Right renal pelvis (tissue), 4 donors: ENCODE measurements at places on chromosomes 4 and X. TPM values are rescaled to one million over a fixed set of nuclear protein-coding genes. Genes with fewer than 3 reads are reported as not detected.

CXCL1 gene
- polyA plus RNA-seq, result 0.91 TPM

CEP44 gene
- polyA plus RNA-seq, result 26.0 TPM

SPANXC gene
- polyA plus RNA-seq, result not detected

CTAG2 gene
- polyA plus RNA-seq, result not detected

DNA sequence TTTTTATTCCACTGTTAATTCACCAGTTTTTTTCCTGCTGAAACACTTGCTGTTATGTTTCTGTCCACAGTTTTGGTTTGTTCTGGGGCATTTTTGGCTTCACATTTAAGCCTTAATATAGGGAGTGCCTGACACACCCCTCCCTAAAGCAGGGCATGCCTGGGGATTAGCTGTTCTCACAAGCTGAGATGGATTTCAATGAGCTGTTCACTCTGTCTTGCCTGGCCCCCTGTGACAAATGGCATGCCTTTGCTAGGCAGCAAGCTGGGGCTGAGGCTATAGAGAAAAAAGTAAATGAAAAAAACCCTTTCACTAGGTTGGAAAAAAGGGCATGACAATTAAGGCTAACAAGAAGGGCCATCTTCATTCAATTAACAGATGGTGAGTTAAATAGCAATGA lies 22.4 kb downstream of the LPAR4 start:
- DNase-seq, result no peak

GRCh38 chr4:52203351-52203750 lies 152.2 kb downstream of the SPATA18 start:
- DNase-seq, result no peak

- peak; percentile 40 for DNase-seq
Measured at GRCh38 chr4:148152868-148153625, 289.2 kb downstream of the NR3C2 start.

DNA sequence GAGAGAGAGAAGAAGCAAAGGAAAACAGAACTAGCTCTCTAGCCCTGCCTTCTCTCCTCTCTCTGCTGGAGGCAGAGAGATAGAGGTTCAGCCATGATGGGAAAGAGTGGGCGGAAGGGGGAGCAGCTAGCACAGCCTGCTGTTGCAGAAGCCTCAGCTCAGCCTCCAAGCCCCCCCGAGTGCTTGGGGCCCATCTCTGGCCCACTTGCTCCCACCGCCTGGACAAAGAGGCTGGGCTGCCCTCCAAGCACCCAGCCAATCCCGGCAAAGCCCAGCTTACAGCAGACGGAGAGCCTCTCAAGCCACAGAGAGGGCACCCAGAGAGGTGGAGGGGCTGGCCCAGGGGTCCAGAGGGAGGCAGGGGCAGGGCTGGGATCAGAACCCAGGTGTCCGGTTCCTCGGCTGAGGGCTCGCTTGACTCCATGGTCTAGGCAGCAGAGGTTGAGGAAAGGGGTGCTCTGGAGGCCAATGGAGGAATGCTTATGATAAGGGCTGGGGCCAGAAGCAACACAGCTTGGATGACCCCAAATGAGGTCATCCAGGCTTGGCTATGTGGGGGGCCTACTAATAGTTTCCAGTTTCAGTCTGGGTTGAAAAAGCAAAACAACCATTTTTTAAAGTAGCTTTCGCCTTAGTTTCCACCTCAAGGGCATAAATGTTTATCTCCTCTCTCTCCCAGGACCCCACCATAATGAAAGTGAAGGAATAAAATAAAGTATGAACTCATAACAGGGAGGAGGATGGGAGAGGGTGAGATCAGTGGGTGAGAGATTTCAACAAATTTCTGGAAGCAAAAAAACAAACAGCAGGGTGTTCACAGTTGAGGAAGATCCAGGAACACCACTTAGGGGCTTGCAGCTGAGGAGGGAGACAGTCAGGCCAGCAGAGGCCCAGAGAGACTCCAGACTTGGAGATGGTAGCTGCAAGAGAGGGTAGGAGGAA lies 24.9 kb upstream of the IQSEC2 start:
- no peak for DNase-seq

DNA sequence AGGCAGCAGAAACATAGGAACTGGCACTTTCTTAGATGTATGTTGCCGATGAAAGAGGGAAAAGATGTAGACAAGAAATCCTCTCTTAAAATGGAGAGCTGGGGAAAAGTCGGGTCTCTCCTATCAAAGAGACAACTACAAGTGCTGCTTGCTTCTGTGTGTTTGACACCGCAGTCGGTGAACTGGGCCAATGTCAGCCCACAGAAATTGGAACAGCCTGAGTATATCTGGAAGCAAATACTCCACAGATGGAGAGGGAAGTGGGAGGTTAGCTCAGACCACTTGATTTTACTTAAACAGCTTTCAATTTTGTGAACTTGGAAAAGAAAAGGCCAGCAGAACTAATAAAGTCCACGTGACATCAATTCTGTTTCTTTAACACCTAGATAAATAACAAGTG lies 230.9 kb upstream of the FAT1 start:
- DNase-seq, result no peak

- DNase-seq, result no peak
Measured at GRCh38 chrX:4670606-4671005, 957.2 kb upstream of the PRKX start.

DNA sequence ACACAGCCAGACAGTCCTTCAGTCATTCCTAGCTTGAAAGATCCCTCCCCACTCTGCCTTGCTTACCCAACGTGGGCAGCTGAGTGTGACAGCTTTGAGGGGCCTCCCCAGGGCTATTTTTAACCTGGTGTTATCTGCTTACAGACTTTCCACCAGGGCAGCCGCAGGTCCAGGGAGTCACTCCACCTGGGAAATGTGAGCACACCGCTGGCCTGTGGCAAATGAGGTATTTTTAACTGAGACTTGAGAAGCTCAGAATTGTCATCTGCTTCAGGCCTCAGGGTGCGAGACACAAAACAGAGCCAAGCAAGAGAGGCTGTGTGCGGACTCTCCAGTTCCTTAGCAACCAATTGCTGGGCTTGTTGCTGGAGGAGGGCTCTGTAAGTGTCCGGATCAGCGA lies 13.0 kb downstream of the CORIN start:
- DNase-seq, result peak; percentile 62

DNA sequence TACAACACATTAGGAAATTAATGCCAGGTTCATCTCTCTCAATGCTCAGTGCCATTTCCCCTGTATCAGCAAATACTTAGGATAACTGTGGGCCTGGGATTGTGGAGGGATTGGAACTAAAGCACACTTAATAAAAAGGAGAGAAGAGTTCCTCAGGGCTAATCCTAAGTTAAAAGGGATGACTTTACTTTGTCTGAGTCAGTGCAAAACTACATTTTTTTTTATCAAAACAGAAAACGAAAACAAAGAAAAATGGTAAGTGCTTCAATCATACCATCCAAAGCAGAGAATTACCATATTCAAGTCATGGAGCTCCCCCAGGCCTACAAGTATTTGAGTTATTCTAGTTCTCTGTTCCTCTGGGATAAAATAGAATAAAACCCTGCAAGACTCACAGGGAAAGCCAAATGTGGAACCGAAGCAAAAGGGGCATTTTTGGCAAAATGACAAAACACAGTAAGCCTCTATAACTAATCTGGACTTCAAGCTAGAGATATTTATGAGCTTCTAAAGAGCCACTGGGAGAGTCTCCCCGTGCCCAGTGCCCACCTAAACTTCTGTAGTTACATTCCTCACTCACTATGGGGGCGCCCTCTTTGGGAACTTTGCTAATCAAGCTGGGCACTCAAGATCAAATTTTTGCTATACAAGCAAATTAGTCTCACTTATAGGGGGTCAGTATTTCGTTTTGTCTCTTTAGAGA lies 53.4 kb downstream of the PALLD start:
- DNase-seq, result no peak

DNA sequence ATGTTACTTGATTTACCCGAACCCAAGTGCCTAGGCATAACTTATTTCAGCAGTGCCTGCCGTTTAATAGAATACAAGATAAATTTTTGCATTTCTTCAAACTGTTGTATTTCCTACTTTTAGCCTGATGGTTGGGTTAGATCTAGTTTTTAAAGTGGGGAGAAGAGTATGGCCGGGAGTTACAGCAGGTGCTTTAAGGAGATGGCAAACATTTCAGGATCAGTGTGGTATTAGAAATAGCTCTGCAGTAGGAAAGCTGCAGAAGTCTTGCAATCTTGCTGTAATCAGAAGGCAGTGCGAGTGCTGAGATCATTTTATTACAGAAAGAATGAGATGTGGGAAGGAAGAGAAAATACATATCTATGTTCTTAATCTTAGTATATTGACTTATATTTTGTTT lies 977.8 kb upstream of the TENM3 start:
- DNase-seq, result no peak

DNA sequence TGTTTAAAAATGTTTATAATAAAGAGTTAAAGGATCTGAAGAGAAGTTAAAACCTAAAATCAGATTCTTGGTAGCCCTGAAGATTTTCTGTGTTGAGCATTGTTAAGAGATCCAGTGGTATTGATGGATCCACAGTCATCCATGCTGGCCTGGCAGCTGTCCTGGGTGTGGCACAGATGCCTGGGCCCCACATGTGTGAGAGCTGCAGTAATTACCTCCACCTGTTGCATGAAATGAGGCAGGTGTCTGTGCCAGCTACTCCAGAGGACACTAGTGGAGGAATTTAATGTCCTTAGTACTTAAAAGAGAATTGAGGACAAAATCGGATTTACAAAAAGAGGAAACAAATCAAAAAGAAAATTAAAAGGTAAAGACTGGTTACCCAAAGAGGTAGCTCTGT lies 44.0 kb downstream of the MGST2 start:
- DNase-seq, result no peak
